ENCODE measurements at places on chromosomes 2 and 18.

DNA sequence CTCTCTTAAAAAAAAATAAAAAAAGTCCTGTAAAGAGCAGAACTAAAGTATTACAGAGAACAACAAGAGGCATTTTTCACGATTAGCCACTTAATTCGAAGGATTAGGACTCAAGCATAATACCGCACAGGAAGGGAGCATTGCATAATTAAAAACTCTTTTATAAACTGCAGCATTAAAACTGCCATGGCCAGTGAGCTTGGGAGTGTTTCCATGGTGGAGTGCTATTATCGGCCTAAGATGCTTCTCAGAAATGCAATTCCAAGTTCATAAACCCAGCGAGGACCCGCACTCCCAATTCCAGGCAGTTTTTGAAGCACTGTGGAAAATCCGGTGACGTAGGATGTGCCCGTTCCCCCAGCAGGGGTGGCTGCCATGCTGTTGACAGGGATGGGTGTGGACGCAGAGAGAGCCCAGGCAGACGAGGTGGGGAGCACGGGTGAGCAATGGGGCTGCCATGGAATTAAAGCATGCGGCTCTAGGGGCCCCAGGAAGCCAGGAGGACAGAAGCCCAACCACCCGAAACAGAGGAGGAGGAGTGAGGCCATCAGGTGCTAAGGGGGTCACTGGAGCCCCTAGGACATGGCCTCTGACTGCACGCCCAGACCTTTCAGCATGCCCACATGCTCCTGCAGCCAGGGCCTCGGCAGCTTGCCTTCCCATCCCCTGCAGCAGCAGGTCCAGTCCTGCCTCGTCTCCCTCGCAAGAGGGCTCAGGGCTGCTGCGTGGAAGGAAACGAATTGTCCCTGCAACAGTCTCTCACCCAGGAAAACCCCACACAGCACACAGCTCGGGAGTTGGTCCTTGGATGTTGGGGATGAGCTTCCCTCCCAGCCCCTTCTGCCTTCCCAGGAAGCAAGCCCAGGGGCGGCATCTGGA, 233.4 kb downstream of the NDUFA10 start:
- no peak for DNase-seq

- DNase-seq: peak; percentile 82
Observed at GRCh38 chr18:34978953-34979608, 62.1 kb upstream of the MAPRE2 start.

DNA sequence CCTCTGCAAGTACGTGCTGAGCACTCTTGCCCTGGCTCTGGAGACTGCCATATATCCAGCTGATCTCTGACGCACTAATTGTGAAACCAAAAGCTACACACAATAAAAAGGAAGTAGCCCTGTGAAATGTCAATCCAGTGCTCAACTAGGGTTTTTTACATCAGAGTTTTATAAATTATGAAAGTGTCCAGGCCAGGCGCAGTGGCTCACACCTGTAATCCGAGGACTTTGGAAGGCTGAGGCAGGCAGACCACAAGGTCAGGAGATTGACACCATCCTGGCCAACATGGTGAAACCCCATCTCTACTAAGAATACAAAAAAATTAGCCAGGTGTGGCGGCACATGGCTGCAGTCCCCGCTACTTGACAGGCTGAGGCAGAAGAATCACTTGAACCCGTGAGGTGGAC, 24.5 kb upstream of the PEX13 start:
- no peak for DNase-seq

GRCh38 chr18:5513947-5514346, 29.9 kb downstream of the EPB41L3 start:
- DNase-seq: no peak
